ENCODE measurements at places on chromosomes 2 and 18.
A peak's percentile ranks its signal among the peaks of the same experiment; 100 is the strongest.

- no peak for DNase-seq
Measured at GRCh38 chr2:11558214-11558886, 24.5 kb downstream of the GREB1 start.

DNA sequence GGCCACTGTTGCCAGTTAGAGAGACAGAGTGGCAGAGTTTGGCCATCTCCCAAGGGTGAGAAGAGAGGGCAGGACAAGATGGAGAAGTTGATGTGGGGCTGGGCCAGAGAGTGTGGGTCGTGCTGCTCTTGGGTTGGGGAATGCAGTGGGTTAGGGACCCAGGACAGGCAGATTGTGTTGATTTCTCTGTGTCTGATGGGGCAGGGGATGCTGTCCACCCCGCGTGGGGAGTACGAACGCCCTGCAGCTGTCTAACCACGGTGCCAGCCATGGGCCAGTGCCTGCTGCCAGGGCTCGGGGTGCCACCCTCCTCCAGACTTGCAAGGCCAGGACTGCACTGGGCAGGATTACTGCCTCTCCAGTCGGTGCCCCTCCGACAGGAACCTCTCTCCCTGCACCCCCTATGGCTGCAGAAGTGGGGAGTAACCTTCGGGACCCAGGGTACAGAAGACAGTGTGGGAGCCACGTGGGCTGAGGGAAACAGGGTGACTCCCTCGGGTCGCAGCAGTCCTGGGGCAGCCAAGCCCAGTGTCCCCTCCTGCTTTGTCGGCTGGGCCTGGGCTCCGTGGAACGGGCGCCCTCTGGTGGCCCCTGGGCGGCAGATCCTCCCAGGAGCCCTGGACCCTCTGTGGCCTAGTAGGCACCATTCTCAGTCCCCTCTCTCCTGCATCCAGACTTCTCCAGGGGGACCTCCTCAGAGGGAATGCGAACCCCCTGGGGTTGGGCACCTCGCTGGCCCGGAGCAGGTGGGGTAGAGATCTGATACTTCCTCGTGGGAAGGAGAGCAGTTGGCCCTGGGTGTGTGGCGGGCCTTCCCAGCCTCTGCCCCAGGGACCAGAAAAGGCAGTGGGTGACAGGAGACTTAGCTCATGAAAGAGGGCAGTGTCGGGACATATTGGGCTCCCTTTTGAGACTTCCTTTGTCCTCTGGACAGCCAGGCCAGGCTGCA lies 2.7 kb downstream of the GPC1 start:
- peak; percentile 75 for DNase-seq

DNA sequence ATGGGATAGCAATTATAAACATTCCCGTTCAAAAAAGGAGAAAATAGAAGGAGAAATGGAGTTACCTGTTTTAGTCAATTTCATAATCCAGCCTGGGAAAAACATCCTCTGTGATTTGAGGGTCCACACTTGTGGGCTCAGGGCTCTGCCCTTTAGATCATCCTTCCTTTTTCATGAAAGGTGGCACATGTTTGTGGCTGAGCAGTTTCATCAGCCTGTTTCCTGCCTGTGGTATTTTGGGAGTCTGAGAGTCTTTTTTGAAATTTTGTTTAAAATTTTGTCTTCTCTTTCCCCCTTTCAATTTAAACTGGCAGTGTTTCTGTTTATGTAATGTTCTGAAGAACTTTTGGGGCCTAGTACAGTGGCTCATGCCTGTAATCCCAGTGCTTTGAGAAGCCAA lies 84.0 kb downstream of the KIAA1328 start:
- no peak for DNase-seq

DNA sequence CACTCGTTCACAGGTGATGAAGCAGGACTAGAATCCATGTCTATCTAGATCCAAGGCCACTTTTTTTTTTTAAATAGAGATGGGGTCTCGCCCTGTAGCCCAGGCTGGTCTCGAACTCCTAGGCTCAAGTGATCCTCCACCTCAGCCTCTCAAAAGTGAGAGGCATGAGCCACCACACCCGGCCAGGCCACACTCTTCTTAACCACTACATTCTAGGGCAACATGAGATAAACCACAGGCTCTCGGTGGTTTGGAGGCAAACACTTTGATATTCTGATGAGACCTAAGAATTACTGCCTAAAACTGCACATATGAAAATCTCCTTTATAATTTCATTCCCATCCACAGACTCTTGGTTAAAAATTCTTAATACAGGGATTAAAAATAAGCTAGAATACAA lies 51.8 kb downstream of the USP34 start:
- no peak for DNase-seq

DNA sequence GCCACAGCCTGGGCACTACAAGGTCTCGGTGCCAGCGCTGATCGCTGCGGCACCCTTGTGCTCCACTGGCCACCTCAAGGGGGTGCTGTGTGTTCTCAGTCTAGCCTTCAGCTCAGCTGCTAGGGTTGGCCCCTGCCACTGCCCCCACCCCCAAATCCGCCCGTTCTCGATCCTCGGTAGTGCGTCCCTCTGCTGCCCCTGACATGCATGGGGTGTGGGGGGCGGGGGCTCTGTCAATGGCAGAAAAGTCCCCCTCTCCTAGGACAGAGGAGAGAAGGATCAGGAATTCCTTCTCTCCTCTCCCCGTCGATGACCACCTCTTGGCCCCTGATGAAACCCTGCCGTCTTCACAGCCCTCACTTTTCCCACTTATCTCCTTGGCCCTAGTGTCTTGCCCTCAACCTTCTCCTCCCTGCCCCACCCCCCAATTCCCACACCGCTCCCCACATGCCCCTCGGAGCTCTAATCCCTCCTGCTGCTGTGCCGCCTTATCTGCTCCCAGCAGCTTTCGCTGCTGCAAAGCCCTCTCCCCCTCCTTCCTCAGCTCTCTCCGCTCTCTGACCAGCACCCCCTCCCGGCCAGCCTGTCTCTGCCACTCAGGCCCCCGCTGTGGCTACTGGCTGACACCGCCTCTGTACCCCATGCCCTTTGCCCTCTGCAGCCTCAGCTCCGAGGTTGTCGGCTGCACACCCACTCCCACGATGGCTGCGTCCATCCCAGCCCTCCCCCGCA lies 4.3 kb upstream of the ASIC4 start:
- no peak for DNase-seq

GRCh38 chr2:168155680-168156079 lies 91.7 kb downstream of the STK39 start:
- DNase-seq, result no peak

DNA sequence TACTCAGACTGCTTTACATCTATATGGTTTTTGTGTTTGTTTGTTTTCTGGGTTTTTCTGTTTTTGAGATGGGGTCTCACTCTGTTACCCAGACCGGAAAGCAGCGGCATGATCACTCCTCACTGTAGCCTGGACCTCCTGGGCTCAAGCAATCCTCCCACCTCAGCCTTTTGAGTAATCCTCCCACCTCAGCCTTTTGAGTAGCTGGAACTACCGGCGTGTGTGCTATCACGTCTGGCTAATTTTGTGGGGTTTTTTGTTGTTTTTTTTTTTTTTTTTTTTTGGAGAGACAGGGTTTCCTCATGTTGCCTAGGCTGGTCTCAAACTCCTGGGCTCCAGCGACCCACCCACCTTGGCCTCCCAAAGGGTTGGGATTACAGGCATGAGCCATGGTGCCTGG lies 9.1 kb downstream of the MAP3K2 start:
- DNase-seq, result no peak

DNA sequence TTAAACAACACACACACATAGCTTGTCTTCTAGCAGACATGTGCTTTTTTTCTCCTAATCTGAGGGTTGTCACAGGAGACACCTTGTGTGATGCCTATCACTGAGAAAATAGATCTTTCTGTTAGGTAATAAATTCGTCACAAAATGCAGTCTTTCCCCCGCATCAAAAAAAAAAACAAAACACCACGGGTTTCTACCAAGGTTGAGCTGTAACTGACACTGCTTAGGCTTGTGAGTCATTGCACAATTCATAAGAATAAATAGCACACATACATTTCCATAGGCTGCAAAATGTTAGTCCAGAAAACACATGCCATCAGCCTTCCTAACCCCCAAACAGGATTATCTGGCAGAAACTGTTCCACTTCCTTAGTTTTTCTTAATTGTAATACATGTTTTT lies 6.5 kb downstream of the TMEM163 start:
- no peak for DNase-seq

DNA sequence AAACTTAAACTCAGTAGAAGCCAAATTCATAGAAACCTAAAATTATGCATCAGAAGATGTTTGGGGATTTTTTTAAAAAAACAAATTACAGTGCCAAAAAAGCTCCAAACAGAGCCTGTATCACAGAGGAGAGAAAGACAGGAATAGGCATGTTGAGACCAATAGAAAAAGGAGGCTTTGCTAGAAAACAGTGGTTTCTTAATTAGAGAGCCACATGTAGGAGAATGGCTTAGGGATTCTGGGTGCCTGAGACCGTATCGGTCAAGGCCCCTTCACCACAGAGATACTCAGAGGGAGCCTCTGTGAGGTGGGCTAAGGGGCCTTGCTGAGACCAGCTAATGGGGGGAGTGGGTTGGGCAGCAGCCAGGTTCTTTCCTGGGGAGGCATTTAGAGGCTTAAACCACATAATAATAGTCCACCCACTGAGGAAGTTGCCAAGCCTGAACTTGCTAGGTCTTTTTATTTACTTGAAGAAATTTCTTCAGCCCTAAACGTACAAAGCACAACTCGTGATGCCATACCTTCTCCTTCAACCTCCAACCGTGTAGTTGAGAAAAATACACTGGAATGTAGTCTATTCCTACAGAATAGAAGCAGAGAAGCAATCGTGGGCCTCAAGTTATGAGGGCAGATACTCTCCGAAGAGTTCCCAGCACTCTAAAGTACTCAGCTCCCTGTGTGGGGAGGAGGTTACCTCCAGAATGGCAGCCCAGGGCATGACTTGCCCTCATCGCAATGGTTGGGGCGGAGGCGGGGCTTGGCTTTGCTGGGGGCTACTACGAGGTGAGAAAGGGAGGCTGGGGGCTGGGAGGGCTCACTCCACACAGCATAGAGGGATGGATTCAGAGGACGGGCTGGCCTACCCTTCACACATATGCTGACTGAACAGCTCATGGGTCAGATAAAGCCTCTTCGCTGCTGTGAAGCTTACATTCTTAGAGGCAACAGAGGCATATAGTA lies 237.9 kb downstream of the TPGS2 start:
- no peak for DNase-seq

Measured in hypothalamus (tissue), 51 donors.